MM.1S (cell line): ENCODE measurements at places on chromosomes 7 and 10.

DNA sequence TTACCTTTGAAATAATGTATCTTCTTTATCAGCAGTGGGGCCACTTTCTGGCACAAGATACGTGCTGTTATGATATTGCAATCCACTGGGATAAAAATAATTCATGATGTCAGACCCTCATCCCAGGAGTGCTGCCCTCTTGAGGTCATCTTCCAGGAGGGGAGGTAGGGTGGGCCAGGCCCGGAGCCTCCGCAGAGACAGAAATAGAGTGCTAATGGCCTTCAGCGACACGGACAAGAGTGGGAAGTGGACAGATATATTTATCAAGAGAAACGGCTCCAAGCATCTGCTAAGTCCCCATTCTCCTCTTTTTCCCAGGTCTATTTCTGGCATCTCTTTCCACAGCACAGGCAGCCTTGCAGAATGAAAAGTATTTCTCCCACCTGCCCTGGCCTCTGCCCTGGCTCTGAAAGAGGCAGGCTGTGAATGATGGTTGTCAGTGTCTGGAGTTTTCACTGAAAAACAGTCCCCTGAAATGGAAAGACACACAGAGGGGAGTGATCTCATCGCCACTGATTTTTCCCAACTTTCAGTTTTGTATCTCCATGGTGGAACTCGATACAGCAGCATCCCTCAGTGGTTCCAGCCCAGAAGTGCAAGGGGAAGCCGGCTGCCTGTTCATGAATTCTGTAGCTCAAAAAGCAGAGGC is 251.7 kb upstream of the MYO3A start:
- no peak for DNase-seq

GRCh38 chr7:41046221-41046761 is 656.6 kb downstream of the INHBA start:
- no peak for DNase-seq

GRCh38 chr10:70967591-70968587 is 79.5 kb upstream of the PCBD1 start:
- peak; percentile 39 for DNase-seq

GRCh38 chr7:84923348-84923747 is 263.5 kb downstream of the SEMA3D start:
- DNase-seq: no peak

DNA sequence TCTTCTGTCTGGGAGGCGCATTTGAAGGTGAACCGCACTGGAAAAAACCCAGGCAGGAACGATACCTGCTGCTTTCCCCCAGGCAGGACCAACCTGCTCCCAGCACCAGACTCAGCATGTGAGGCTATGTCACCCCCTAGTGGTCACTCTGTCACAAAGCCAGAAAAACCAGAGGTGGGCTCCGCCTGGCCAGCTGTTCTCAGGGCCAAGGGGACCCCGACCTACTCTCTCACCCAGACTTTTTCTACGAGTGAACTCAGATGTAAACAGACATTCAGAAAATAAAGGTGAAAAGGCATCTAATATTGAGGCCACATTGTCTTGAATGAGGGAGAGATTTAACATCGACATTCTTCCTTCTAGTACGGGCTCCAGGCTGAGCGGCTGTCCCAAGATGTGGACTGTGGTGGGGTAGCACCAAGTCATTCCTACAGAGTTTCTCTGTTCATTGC is 117.3 kb downstream of the PRKAG2 start:
- peak; percentile 71 for DNase-seq

- no peak for DNase-seq
Measured at GRCh38 chr7:71239586-71240268, 107.8 kb downstream of the GALNT17 start.

DNA sequence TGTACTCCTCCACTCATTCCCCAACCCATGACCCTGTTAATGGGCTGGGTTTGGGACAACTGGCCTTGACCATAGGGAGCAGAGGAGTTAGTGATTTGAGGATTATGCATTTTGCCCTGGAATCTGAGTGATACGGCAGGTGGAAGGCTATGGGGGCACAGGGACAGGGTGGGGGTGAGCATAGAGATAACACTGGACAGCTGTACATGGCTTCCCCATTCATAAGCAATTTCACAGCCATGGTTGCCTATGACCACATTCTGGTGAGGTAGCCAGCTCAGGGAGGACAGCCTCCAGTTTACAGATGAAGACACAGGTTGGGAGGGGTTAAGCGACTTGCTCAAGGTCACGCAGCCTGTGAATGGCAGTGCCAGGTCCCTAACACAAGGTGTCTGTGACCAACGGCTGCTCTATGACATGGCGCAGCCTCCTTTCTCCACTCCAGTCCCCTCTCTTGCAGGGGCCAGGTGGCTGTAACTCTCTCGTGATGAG is 319.5 kb downstream of the PLXNA4 start:
- DNase-seq: no peak

DNA sequence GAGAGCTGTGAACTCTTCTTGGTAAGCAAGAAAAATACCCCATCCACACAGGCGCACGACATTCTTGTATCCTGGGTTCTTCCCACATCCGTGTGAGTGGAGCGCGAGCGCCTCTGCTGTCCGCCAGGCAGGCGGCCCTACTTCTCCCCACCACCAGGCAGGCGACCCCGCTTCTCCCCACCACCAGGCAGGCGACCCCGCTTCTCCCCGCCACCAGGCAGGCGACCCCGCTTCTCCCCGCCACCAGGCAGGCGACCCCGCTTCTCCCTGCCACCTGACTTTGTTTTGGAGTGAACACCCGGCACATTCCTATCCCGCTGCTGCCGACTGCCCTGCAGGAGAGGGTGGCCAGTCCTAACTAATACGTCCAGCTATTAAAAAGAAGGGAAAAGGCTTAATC is 120.8 kb downstream of the NT5C2 start:
- no peak for DNase-seq

GRCh38 chr7:145398758-145399157 is 562.9 kb upstream of the TPK1 start:
- no peak for DNase-seq

- DNase-seq: no peak
Measured at GRCh38 chr10:49526619-49527018, 12.3 kb downstream of the ERCC6 start.

DNA sequence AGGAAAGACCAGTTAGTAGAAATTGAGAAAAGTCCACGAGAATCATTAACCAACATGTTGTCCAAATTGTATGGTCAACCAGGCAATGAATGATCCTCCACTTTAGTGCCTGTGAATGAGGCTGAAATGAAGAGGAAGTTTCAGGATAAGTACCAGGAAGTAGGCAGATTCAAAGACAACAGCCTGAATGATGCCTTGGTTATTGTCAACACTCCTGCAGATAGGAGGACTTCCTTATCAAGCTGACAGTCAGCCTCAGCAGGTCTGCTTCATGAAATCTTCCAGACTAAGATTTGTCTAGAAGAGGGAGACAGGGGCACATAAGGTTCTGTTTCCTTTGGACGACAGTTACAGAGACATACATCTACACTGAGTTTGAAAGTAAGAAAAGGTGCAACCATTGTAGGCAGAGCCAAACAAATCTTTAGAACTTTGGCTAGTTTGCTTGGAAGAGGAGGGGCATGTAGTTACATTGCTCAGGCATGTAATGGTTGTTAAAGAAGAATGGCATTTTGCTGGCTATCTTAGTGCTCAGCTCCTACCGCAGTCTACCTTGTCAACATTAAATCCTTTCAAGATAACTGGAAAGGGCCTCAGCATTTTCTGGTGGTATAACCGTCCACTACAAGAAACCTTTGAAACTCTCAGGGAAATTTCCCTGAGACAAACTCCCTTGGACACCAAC is 81.4 kb downstream of the ABI1 start:
- no peak for DNase-seq

DNA sequence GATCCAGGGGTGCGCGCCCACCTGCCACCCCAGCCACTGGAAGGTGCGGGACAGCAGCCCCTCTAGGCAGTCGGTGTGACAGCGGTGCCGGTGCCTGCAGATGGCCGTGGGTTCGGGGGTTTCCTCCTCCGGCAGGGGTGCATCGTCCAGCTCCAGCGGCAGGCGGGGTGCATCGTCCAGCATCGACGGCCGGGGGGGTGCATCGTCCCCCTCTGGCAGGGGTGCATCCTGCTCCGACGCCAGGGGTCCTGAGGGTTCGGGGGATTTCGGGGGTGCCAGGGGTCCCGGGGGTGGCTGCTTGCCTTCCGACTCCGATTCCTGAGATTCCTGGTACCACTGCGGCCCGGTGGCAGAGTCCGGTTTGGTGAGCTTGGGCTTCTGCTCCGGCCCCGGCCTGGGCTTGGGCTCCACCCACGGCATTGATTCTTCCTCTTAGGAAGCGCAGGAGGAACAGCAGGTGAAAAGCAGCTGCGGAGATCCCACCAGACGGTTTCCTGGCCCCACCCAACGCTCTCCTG is 90.2 kb upstream of the RAB18 start:
- no peak for DNase-seq

DNA sequence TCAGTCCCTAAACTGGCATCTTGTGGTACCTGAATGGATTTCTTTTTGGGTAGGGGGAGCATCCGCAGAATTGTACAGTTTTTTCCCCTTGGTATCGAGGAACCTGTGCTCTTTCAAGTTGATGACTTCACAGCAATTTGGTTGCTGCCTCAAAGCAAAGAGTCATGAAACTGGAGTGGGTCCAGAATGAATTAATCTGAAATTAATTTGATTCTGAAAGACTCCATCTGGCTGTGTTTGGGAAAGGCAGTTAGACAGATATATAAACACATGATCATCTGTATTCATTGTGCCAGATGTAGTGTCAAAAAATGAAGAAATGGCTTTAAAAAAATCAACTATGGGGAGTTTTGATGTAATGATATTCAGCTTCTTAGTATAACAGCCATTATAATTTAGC is 136.1 kb downstream of the CELF2 start:
- no peak for DNase-seq

- DNase-seq: peak; percentile 74
Measured at GRCh38 chr7:129163875-129164544, 19.5 kb downstream of the TSPAN33 start.

DNA sequence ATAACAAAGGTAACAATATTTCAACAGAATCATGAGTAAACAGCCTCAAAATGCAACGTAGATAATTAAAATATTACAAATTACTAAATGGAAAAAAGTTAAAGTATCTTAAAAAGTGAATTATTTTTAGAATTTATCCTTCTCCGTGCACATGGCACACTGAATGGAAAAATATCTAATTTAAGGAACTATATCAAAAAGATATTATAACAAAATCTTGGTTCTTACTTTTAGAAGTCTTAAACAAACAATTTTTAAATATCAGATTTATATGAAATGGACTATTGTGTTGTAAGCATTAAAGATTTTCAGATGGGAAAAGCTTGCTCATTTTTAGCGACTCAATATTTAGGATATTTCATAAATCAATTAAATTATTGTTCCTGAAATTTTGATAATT is 72.0 kb downstream of the AGMO start:
- no peak for DNase-seq

- DNase-seq: no peak
Measured at GRCh38 chr7:99396418-99397296, 11.7 kb downstream of the PDAP1 start.

DNA sequence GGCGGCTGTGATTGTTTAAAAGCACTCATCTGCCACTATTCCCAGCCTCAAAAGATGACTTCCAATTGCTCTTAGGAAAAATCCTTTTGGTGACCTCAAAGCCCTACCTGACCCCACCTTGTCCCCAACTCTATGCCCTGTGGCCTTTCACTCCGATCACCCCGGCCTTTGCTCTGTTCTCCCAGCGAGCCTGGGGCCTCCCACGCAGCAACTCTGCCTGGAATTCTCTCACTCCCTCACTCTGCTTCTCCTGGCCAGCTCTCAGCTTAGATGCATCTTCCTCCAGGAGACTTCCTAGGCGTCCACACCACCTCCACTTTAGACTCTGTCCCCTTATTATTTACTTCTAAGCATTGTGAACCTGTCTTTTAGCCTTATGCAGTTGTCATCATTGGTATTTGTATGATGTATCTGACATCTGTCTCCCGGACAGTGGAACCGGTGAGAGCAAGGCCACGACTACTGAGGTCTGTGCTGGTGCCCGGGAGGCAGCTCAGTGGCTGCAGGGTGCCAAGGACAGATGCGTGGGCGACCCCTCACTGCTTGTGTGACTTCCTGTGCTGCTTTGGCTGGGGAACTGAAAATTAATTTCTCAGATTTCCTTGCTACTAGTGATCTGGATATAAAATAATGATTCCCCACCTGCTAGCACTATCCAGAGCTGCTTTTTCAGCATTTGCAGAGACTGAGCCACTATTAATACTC is 63.0 kb downstream of the PIP4K2A start:
- DNase-seq: no peak

- DNase-seq: no peak
Measured at GRCh38 chr10:125844751-125845221, 21.4 kb downstream of the BCCIP start.

- peak; percentile 87 for DNase-seq
Measured at GRCh38 chr10:14185316-14186045, 145.2 kb downstream of the FRMD4A start.

GRCh38 chr10:133269367-133269766 is 7.3 kb downstream of the ADAM8 start:
- DNase-seq: no peak

GRCh38 chr7:139777133-139777891 is 486 bp downstream of the HIPK2 start:
- DNase-seq: peak; percentile 50

DNA sequence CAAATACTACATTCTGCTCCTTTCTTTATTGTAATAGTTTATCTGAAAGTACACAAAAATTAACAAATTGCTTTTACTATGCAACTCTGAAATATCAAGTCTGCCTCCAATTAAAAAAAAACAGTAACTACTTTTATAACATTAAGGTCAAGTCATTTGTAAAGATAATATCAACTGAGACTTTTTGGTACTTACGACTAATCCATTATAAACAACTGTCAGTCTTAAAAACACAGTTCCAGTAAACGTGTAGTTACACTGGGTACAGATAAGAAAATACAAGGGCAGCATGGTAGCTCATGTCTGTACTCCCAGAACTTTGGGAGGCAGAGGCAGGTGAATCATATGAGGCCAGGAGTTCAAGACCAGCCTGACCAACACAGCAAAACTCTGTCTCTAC is 32.2 kb downstream of the FAM204A start:
- no peak for DNase-seq

- DNase-seq: no peak
Measured at GRCh38 chr10:12418725-12419261, 69.4 kb downstream of the CAMK1D start.
